ENCODE measurements at places on chromosomes 5 and 9.

DNA sequence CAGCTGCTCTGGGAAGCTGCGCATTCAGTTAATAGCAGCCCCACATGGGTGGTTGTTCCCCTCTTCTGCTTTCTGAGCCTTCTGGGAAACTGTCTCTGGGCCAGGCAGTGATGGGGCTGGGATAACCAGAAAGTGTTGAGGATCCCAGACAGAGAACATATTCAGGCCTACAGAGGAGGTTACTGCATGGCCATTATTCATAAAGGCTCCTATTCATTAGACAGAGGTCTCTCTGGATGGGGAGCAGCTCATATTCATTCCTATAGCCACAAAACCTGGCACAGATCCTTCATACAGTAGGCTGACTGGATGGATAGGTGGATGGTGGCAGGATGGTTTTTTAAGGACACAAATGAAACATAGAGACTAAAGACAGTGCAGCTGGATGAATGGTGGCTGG is 76.3 kb downstream of the HSPA4 start:
- DNase-seq = no peak

DNA sequence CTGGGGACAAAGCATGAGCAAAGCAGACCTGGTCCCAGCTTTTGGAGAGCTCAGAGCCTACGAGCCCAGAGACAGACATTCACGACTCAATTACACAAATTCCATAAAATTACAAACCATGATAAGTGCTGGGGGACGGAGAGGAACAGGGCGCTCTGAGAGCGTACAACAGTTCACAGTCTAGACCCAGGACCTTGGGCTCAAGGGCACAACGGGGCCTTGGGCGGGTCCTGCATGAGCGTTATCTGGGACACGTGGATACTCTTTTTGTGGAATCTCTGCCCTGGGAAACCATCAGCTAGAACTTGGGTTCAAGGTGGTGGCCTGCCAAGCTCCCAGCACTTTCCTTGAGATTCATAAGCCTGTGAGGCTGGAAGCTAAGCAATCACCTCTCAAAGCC is 9.4 kb upstream of the ANXA6 start:
- DNase-seq = no peak

GRCh38 chr9:113516840-113517577 is 53.5 kb downstream of the RGS3 start:
- peak; percentile 82 for DNase-seq

- no peak for DNase-seq
Observed at GRCh38 chr9:91935066-91935749, 14.8 kb downstream of the ROR2 start.

- DNase-seq = peak; percentile 85
Observed at GRCh38 chr9:76458903-76459693, at the start of gene GCNT1. GCNT1 (plus strand) TSS chr9:76459182; CDS start chr9:76502382, 43,200 bp downstream.

DNA sequence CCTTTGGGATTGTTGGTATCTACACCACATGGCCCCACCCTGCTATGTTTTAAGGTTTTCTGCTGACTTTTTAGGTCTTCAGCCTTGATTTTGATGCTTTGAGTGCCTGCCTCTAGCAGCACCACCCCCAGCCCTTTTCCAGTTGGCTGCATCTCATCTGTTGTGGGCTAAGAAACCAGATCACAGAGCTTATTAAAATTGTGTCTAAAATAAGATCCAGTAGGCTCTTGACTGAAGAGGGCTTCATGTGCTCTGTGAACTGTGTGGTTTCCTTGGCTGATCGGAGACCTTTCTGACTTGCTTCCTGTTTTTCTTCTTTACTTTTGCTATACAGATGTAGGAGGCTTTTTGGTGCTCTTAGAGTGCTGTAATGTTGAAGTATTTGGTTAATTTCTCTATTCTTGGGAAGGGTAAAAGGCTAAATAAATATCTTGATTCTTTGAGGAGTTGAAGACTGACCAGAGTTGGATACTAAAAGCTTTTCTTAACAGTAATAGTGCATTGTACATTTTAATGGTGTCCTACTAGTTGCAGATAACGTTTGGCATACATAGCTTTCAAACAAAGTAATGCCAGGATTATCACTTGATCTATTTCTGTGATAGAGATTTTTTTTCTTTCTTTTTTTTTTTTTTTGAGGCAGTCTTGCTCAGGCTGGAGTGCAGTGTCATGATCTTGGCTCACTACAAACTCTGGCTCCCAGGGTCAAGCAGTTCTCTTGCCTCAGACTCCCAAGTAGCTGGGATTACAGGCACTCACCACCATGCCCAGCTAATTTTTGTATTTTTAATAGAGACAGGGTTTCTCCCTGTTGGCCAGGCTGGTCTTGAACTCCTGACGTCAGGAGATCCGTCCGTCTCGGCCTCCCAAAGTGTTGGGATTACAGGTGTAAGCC is 4.5 kb downstream of the UBE2D2 start:
- no peak for DNase-seq

DNA sequence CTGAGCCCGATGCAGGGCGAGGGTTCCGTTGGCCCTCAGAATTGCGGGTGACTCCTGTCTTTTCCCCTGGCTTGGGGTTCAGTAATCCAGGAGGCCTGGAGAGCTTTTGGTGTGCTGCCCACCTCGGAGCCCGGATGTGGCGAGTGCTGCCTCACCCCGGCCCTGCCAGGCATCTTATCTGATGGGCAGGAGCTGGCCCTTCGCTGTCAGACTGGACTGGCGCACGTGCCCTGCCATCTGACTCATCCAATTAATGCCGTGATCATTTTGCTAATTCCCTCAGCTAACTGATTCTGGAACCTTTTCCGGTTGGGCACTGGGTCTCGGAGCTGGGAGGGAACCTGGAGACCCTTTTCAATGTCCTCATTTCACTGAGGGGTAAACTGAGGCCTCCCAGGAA is 34.6 kb downstream of the RXRA start:
- no peak for DNase-seq

- DNase-seq = no peak
Observed at GRCh38 chr9:123715258-123715657, 214.7 kb downstream of the DENND1A start.

DNA sequence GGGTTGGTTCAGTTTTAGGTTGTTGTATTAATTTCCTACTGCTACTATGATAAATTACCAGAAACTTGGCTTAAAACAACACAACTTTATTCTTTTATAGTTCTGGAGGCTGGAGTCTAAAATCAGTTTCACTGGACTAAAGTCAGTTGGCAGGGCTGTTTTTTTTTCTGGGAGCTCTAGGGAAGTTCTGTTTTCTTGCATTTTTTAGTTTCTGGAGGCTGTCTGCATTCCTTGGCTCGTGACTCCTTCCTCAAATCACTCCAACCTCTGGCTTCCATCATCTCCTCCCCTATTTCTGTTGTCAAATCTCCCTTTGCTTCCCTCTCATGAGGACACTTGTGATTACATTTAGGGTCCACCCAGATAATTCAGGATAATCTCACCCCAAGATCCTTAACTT is 51.3 kb upstream of the SUB1 start:
- no peak for DNase-seq

- DNase-seq = no peak
Observed at GRCh38 chr5:53237876-53238275, 128.3 kb upstream of the MOCS2 start.

GRCh38 chr5:94778732-94779131 is 160.3 kb downstream of the SLF1 start:
- DNase-seq = no peak

DNA sequence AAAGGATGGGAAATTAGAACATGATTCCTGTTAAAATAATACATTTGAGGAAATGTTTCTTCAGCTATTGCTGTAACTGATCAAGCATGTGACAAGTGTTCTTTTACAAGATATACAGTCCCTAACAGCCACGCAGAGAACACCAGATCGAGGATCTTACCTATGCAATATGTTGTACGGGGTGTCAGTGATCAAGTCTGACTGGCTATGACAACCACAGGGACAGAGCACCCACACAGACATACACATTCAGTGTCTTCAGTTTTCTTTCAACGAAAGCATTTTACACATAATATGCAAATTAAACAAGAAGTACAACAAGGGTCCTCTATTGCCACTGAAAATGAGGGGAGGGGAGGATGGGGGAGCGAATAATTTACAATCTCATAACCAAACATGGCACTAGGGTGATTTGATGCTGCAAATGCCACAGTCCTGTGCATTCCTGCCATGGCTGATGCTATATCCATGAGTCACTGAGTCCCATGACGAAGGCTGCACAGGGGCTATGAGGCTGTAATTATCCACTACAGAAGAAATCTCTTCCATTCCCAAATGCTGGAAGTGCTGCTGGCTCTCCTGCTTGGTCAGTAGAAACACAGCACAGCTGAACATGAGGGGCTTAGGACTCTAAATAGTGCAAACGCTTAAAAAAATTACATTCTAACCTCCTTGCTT is 118.2 kb downstream of the KLHL3 start:
- DNase-seq = no peak

GRCh38 chr5:100898504-100899346 is 4.4 kb downstream of the ST8SIA4 start:
- no peak for DNase-seq

- DNase-seq = no peak
Observed at GRCh38 chr9:120438836-120439546, 141.0 kb downstream of the CDK5RAP2 start.

DNA sequence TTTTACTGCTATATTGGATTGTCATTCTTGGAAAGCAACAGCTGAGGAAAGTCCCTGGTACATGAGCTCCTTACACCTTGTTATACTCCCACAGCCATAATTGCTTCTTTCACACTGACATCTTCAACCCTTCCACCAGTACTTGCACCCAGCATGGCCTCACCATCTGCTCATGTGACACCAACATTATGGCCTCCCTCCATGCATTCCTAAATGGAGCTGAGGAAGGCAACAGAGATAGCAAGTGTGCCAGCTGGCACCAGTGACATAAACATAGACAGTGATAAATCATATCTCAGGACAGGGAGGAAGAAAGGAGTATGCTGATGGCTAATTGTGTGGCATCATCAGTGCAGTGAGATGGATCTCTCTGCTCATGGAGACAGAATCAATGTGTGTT is 119.5 kb downstream of the BAAT start:
- DNase-seq = no peak

- no peak for DNase-seq
Observed at GRCh38 chr5:126119887-126120442, 303.2 kb upstream of the GRAMD2B start.

DNA sequence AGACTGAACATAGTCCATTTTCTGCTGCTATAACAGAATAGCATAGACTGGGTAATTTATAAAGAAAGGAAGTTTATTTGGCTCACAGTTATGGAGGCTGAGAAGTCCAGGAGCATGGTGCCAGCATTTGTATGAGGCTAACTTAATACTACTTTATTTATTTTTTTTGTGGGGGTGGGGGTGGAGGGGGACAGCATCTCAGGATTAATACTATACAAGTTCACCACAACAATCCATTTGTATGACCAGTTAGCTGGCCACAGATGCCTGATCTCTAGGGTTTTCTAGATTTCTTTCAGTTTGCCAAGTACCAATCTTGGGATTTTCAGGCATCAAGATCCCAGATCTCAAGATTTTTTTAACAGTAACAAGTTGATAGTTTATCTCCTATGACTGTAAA is 20.3 kb downstream of the ANGPTL2 start:
- DNase-seq = no peak

DNA sequence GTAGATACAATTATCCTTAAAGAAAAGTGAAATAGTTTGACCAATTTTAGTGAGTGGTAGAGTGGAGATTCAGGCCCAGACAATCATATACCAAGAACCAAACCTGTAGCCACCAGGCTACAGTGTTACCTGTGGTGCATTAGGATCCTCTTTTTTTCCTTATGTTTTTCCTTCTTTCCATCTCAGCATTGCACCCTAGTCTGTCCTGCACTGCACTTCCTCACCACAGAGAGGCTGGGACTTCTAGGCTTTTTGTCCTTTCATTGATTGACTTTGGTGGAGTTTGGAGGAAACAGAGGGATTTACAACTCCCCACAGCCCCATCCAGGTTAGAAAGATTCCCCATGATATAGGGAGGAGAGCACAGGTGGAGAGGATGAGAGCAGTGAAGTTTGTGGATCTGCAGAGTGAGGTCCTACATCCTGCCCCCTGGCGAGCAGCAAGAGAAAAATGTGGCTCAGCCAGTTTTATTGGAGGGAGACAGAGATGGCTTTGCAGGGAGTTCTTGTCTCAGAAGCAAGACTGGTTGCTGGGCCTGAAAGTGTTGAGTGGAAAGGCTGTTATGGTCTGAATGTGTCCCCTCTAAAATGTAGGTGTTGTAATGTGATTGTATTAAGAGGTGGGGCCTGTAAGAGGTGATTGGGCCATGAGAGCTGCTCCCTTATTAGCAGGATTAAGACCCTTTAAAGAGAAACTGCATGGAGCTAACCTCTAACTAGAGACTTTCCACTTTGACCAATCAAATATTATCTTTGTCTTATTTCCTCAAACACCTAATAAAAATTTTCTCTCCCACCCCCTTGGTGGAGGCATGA is 36.2 kb downstream of the KIF4B start:
- DNase-seq = no peak

- no peak for DNase-seq
Observed at GRCh38 chr5:80508844-80509243, 20.9 kb downstream of the FAM151B start.

- no peak for DNase-seq
Observed at GRCh38 chr5:155532621-155533311, 519.2 kb downstream of the KIF4B start.

GRCh38 chr9:108951578-108951977 is 17.4 kb downstream of the ABITRAM start:
- DNase-seq = no peak

GRCh38 chr9:102206432-102206831 is 468.0 kb upstream of the GRIN3A start:
- DNase-seq = no peak

GRCh38 chr5:56861893-56862485 is 46.6 kb downstream of the MAP3K1 start:
- DNase-seq = no peak

DNA sequence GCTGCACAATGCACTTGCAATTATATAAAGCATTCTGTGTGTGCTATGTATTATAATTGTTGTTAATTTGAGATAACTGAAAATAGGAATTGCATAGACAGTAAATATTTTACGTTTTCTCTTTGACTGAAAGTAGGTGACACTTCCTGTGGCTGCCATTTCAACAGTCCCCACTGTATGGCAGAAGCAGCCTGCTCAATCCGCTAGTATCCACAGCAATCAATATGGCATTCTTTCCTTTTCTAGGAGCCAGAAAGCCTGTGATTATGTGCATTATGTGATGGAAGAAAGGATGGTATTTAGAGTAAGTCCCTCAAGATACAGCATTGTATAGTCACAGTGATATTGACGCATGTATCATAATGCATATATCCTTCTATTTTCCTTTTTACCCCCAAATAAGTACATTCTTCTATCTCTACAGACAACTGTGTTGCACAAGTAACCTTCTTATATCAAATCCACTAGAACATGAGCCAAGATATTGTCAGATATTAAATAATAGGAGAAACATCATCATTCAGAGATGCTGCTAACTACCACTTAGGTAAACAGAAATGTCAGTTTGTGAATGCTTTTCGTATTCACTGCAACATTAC is 59.7 kb downstream of the CARTPT start:
- DNase-seq = no peak

DNA sequence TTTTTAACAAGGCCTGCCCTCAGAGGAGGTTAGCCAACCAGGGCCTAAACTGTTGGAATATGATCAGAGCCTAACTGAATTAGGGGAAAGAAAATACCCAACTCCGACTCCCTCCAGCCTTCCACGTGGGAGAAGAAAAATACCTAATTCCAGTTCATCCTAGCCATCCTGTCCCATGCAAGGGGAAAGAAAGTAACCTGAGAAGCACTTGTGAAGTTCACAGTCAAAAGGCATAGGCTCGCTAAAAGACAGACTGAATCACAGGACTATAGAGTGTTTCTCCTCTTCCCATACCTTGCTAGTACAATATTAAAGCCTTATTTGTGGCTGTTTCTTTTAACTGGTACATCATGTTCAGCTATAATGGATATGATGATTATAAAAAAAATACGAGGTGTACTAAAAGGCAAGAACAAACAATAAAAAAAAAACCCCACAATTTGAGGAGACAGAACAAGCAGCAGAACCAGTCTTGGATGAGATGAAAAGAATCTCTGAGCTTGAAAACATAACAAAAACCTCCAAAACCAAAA is 18.0 kb upstream of the ATP10B start:
- no peak for DNase-seq
